ENCODE measurements at places on chromosomes 2 and 18.

- no peak for DNase-seq
Observed at GRCh38 chr18:31040686-31041270, 1.8 kb downstream of the DSC3 start.

DNA sequence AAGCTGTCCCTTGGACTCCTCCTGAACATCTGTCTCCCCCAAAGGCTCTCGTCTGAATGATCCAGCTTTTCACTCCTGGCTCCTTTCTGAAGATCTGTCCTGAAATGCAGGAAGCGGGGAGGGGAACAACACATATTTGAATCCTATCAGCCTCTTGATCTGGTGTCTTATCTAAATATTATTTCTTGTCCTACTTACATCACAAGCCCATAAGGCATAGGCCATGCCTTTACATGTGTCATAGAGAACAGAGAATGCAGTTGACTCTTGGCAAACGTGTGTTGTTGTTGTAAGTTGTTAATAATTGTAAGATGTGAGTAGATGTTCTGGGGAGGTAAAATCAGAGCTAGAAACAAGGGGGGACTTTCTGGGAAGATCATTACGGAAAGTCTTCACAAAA is 57.4 kb downstream of the GATA6 start:
- no peak for DNase-seq

GRCh38 chr2:72576861-72577260 is 249.0 kb downstream of the EXOC6B start:
- no peak for DNase-seq

DNA sequence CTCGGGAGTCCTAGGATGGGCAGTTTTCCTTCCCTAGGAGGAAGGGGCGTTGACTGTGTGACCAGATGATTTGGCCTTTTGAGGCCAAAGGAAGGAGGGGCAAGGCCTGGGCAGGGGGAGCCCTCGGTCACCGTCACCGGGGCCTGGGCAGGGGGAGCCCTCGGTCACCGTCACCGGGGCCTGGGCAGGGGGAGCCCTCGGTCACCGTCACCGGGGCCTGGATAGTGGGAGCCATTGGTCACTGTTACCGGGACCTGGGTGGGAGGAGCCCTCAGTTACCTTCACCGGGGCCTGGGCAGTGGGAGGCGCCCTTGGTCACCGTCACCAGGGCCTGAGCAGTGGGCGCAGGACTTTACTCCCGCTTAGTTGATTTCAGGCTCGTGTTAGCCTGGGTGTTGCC is 17.3 kb downstream of the D2HGDH start:
- no peak for DNase-seq

DNA sequence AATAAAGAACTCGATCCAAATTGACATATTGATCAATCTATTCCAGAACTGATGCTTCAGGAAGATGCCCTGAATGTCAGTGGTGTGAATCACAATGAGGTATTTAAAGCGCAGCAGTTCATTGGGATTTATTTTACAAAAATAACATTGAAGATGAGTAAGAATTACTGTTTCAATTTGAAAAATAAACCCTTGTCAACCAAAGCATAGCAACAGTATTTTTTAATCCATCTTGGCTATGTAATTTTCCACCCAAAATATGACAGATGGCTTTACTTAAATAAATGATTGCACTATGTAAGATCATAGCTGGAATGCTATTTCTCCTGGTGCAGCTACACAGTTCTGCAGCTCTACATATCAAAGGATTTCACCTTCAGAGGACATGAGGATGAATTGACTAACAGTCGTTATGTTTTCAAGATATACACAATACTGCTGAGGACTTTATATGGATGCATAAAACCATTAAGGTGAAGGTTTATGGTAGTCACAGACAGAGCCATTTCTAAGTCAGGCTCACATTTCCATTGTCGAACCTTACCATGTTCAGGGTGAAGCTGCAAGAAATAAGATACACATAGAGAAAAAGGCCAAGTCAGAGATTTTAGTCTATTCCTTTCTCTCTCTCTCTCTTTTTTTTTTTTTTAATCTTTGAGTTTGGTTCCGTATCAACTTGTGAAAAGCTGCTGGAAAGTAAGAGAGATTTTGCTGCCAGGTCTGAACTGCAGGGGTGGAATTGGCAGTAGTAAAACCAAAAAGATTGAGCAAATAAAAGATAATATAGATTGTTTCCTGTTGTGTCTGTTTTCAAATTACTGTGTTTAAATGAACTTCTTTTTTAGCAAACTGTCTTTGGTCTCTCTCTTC is 398.0 kb upstream of the CDH20 start:
- no peak for DNase-seq

DNA sequence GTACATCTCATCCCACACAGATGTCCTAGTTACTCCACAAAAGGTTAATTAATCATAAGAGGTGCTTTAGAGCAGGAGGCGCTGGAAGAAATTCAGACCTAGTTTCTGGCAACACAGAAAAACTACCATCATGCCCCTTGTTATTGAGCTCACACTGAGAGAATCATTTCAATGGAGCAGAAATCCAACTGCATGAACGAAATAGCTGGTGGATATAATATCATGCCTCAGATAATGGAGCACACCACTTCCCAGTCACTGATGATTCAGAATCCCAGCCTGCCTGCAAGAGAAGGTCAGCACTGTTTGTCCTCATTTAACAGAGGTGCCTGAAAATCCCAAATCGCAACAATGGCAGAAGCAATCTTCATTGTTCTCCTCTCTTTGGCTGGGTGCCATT is 125.8 kb upstream of the CREB1 start:
- DNase-seq: no peak

- no peak for DNase-seq
Observed at GRCh38 chr2:191748059-191748461, 70.1 kb downstream of the NABP1 start.

DNA sequence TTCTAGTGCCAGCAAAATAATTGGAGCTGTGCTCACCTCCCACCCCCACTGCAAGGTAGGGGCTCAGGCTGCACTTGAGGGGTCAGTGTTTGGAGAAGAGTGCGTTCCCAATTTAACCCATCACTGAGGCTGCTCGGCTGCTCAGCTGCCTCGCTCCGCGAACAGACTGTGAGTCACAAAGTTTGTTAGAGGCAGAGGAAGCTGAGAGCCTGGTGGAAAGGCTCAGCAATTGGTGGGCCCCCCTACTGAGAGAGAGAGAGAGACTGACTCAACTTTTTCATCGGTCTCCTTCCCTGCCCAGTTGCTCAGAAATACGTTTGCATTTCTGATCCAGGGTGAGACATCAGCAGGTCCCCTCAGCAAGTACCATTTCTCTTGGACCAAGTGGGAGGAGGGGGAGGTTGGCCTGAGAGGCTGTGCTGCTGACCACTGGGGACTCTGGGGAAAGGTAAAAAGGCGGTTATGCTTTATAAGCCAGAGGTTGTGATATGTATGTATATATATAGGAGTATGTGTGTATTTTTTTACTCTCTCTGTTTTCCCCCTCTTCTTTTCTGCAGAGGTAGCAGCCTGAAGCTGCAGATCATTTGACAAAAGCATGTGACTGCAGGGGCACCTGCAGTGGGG is 1.5 kb downstream of the EFR3B start:
- DNase-seq: peak; percentile 54

DNA sequence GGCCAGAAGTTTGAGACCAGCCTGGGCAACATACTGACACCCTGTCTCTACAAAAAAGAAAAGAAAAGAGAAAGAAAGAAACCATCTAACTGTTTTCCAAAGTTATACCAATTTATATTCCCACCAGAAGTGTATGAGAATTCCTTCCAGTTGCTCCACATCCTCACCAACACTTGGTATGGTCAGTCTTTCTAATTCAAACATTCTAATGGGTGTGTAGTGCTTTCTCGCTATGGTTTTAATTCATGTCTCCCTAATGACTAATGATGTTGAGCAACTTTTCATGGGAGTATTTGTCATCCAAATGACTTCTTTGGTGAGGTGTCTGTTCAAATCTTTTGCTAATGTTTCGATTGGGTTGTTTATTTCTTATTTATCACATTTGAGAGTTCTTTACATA is 10.5 kb upstream of the B3GNT7 start:
- DNase-seq: no peak

- no peak for DNase-seq
Observed at GRCh38 chr18:65409261-65409660, 341.6 kb upstream of the CDH7 start.

Data from CD4-positive, alpha-beta T cell treated with Interleukin-17A for 4 hours (primary cell).